ENCODE measurements at places on chromosomes 12 and 14. TPM values are rescaled to one million over a fixed set of nuclear protein-coding genes. Genes with fewer than 3 reads are reported as not detected.

DNA sequence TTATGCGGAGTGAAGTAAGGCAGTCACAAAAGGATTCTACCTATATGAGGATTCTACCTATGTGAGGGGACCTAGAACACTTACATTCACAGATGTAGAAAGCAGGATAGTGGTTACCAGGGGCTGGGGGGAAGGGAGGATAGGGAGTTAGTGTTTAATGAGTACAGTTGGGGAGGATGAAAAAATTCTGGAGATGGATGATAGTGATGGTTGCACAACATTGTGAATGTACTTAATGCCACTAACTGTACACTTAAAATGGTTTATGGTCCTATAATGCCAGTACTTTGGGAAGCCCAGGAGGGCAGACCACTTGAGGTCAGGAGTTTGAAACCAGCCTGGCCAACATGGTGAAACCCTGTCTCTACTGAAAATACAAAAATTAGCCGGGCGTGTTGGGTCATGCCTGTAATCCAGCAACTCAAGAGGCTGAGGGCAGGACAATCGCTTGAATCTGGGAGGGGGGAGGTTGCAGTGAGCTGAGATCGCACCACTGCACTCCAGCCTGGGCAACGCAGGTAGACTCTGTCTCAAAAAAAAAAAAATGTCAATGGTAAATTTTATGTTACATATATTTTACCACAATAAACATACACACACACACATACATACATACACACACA, 25.4 kb downstream of the SVOP start:
- ATAC-seq = no peak

- no peak for ATAC-seq
These were observed 33.9 kb downstream of the CEP290 start for GRCh38 chr12:88108021-88108420.

GRCh38 chr14:105192866-105193731, 12.0 kb upstream of the NUDT14 start:
- peak; percentile 9 for ATAC-seq

SMCO2 gene
- total RNA-seq = not detected

DNA sequence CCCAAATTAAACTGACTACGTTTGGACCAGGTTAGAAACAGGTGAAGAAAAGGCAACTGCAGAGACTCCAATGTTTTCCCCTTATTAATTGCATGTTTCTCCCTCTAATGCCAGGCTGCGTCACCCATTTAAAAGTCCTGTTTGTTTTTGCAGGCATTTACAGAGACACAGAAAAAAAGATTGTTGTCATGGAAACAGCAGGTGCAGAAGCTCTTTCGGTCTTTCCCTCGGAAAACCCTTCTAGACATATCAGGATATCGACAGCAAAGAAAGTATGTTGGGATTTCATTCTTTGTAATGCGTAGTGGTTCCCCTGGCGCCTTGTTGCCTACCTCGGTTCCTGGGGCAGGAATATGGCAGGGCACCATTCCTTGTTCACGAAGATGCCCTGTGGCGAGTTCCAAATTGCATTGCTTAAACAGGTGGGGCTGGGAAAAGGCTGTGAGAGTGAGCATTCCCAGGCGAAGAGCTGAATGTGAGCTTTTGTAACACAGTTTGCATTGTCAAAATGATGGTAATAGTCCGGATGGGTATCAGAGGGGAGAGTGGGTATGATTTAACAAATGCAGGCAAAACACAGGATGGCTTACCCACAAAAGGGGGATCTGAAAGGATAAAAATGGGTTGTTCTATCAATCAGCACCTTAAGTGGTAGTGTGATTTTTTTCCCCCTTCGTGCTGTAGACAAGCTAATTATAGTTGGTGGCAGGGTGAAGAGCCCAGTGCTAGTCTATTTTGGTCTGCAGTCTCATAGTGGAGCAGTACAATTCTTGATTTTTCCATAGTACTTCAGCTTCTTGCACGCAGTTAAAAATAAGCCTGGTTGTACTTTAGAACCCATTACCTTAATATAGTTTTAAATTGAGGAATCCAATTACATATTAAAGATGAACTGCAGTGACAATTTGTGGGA, 132.4 kb downstream of the GCH1 start:
- ATAC-seq = no peak

DNA sequence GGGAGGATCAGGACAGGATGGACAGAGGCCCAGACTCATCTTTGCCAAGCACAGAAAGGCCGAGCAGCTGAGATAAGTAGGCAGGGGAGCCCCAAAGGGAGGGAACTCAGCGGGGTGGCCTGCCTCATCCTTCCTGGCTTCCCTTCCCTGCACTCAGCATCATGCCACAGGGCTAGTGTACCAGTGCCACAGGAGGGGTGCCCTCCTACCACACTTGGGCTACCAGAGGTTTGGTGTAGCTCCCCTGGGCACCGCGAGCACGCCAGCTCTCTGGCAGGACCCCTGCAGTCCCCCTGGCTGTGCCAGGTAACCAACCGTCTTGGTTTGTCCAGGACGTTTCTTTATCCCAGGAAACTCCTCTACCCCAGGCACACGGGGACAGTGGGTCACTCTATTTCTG, 123.5 kb downstream of the ESRRB start:
- ATAC-seq = no peak

GRCh38 chr14:24255931-24256711, 6.9 kb downstream of the TGM1 start:
- ATAC-seq = no peak

ALG10B gene
- 2.8 TPM for total RNA-seq

Data from gastroesophageal sphincter (tissue), 4 donors.